Psoas muscle (tissue), 8 donors: ENCODE measurements at places on chromosomes 12 and 14. TPM values are rescaled to one million over a fixed set of nuclear protein-coding genes. Genes with fewer than 3 reads are reported as not detected.

DNA sequence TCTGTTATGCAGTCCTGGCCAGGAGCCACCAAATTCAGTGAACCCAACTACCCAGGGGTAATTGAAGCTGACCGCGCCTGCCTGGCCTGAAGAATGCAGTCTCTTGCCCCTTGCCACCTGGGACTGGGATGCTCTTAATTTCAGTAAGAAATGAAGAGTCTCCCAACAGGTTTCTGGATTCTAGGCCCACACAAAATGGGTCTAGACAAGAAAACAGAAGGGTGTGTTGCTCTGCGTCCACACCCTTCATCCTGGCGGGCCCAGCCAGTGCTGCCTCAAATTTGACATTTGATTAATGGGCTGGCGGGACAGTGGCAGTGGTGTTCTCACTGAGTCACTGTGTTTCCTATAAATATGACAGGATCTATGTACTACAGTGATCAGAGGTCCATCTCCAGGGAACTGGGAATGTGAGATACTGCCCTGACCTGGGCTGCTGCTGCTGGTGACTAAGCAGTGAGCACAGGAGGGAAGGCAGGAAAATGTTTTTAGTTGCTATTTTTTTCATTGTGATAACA, 6.5 kb downstream of the TMEM253 start:
- DNase-seq, result no peak

GRCh38 chr14:95267306-95267705, 52.4 kb downstream of the CLMN start:
- DNase-seq, result no peak

DNA sequence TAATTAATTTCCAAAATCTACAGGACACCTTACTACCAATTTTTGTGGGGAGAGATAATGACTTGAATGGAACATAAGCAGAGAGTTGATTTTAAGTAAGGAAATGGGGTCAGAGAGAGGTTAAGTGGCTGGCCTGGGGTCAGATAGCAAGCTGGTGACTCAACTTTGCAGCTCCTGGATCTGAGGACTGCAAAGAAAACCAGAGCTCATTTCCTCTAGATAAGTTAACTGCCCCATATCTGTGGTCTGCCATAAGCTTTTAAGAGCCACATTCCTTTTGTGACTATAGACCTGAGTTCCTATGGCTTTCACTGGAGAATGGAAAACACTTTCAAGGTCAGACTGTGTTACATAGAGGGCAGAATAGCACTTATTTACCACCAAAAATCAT, 201.2 kb upstream of the PRICKLE1 start:
- no peak for DNase-seq

- DNase-seq, result no peak
Measured at GRCh38 chr14:58082491-58083098, 69.4 kb downstream of the ARMH4 start.

GRCh38 chr12:41269056-41269455, 80.9 kb downstream of the PDZRN4 start:
- DNase-seq, result no peak

GRCh38 chr14:74407021-74407800, 18.8 kb downstream of the SYNDIG1L start:
- DNase-seq, result no peak

DNA sequence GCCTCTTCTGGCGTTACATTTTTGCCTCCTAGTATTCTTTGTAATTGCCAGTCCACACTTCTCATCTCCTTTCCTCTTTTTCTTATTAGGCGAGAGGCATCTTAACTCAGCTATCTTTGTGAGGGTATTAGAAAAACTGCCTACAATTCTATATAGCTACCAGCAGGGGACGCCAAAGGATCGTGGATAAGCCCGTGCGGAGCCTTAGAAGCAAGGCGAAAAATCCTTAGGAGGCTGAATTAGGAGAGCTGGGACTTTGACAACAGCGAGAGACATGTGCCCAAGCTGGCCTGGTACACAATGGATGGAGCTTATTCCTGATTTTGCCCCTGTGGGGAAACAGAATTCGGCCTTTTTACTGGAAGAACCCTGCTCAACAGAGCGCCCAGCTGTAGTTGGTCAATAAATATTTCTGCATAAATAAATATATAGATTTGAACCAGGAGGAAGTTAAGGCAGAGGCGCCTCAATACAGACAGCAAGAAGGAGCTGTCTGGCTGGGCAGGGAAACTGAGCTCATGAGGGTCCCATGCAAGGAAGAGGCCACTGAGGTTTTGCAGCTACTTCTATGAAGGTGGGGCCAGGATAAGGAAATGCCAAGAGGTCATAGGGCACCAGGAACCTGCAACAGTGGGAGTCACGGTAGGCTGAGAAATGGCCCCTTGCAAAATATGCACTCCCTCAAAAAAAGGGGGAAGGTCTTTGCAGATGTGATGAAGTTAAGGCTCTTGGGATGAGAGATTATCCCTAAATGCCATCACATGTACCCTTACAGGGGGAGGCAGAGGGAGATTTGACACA, 14.6 kb upstream of the RBM19 start:
- no peak for DNase-seq

DNA sequence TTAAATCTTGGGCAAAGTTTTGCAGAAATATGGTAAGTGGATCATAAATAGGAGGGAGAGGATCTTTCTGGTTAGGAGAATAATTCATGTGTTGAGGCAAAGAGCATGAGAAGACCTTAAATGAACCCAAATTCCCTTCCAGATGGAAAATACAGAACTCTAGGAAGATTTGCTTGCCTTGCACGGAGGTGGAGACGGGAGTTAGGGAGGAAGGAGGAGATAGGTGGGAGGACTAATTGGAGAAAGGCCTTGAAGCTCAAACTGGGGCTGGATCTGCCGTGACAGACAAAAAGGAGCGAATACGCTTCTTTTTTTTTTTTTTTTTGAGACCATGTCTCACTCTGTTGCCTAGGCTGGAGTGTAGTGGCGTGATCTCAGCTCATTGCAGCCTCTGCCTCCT, 5.9 kb downstream of the GPRC5A start:
- no peak for DNase-seq

DNA sequence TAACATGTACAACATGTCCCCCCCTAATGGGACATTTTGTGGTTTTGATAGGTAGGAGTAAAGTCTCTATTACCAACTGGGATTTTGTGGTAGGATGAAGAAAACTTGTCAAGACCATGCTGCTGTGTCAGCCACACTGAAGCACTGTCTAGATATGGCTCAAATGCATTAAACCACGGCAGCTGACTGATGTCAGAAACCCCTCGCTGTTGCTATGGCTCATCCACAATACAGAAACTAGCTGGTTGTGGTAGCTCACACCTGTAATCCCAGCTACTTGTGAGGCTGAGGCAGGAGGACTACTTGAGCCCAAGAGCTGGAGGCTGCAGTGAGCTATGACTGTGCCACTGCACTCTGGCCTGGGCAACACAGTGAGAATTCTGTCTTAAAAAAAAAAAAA, 40.1 kb downstream of the PAPLN start:
- DNase-seq, result no peak

- DNase-seq, result no peak
Measured at GRCh38 chr12:58896278-58896677, 24.0 kb downstream of the LRIG3 start.

GRCh38 chr14:92542766-92543554, 29.4 kb downstream of the RIN3 start:
- DNase-seq, result no peak

- peak; percentile 92 for DNase-seq
Measured at GRCh38 chr14:54566410-54567223, at the start of gene SAMD4A. Gene SAMD4A, plus strand, starts transcription at chr14:54567128. Its CDS starts 789 bp downstream, at chr14:54567917.

GRCh38 chr12:119841433-119842210, 35.5 kb downstream of the CIT start:
- no peak for DNase-seq

- DNase-seq, result no peak
Measured at GRCh38 chr12:27517546-27517945, 6.5 kb upstream of the PPFIBP1 start.

DNA sequence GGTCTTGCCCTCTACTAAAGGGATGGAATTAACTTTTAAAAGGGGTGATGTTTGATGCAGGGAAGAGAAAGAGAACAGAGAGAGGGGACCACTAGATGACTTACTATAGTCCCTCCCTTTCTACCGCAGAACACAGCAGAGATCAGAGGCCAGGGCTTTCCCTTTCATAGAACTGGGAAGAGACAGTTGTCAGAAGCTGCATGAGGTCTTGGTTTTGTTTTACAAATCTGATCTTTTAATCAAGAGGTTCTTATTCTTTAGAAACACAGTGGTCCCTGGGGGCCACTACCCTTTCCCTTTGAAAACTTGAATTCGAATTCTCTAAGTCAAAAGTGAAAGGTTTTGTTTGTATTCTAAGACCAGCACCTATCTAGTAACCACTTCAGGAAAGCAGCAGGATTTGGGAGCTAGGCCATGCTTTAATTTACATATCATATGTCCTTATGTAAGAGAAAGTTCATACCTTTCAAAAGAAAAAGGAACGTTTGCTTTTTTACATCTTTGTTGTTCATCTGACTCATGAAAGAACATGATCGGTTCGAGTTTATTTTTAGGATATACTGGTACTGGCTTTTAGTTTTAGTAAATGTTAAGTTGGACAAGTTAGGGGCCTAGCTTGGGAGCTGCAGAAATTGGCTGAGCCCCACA, 6.3 kb downstream of the FBXL14 start:
- no peak for DNase-seq

DNA sequence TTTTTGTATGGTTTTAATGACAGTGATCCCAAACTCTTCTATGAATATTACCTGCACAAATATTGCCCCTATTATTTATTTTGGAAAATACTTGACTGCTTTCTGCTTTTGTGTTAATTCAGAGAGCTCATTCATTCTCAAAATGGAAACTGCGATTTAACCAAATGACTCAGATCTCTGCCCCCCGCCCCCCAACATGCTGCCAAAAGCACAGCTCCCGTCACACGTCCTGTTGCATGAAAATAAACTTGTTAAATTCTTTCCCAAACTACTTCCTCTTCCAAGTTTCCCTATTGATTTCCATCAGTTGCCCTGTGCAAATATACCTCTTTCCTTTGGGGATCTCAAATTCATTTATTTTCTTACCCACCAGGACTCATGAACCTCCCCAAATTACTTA, 18.0 kb upstream of the NRDE2 start:
- DNase-seq, result no peak

DNA sequence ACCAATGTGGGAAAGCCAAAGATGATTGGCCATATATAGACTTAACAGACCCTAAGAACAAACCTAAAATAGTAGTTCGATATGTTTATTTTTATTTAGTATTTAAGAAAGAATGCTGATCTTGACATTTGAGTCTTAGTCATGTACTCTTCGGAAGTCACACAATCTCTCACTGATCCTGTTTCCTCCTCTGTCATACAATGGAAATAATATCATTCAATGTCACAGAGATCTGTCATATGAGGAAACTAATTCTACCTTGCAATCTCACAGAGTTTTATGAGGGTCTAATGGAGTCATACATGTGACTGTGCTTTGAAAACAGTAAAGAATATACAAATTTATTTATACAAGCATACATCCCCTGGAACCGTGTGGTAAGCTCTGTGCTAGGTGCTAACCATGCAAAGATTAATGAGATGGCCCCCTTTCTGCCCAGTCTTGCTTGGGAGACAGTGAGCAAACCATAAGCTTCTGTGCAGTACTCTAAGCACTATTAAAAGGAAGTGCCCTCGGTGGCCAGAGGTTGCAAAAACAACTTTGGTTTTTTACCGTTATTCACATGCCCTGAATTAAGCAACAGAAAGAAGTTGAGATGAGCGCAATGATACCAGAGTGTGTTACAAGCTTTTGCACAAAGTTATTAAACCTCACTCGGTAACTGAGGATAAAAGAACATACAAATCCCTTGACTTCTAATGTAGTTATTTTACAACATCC, 1.7 kb upstream of the LIN7A start:
- DNase-seq, result no peak

DNA sequence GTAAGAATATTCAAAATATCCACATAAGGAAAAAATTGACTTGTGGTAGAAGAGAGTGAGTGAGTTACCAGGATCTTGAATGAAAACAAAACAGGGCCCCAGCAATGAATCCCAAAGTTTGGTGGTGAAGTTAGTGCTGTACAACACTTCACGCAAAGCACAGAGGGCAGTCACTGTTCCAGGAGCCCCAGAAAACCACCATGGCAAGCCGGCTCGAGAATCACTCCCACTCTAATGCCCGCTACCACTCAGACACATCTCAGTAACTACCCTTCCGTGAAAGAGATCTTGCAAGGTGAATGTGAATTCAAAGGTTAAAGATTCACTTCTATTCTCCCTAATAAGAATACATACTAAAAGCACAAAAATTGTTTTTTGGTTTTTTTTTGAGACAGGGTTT, 30.1 kb downstream of the CLIP1 start:
- DNase-seq, result no peak

- no peak for DNase-seq
Measured at GRCh38 chr12:50839042-50839441, 3.7 kb upstream of the TMPRSS12 start.

DNA sequence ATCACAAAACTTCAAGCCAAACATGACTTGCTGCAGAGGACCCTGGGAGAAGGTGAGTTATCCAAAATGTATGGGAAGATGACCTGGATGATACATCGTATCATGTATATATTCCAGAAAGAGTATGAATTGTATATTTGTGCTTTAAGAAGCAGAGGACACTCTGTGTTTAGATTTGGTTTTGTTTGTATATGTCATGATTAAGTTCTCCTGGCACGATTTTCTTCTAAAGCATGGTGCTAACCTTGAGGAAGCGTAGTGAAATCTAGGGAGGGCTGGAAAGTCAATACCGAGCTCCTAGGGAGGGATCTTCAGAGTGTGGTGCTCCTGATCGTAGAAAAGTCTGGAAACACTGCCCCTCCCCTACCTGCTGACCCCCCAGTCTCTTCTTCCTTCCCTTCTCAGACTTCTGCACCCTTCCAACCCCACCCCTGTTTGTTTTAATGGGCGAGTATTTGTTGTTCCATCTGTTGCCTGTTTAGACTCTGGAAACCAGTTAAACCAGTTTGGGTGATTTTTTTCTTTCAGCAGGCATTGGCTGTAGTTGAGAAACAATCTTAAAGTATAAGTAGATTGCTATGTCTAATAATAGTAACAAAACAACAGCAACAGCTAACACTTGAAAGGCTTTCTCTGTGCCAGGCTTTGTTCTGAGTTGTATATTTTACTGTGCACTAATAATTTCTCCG, 141.6 kb downstream of the KICS2 start:
- no peak for DNase-seq

The BBS10 gene
- total RNA-seq, result 5.5 TPM

The MYF5 gene
- total RNA-seq, result 2.6 TPM

The SPIC gene
- total RNA-seq, result not detected

The SPSB2 gene
- total RNA-seq, result 4.1 TPM

The MTA1 gene
- total RNA-seq, result 42.7 TPM

The TRPV4 gene
- 0.11 TPM for total RNA-seq

The SLC16A7 gene
- total RNA-seq, result 9.5 TPM

The SLCO1B3 gene
- not detected for total RNA-seq

The LMO3 gene
- total RNA-seq, result 2.8 TPM

The KRT83 gene
- not detected for total RNA-seq
